AML-193 (cell line): ENCODE measurements at places on chromosomes 4 and X.

DNA sequence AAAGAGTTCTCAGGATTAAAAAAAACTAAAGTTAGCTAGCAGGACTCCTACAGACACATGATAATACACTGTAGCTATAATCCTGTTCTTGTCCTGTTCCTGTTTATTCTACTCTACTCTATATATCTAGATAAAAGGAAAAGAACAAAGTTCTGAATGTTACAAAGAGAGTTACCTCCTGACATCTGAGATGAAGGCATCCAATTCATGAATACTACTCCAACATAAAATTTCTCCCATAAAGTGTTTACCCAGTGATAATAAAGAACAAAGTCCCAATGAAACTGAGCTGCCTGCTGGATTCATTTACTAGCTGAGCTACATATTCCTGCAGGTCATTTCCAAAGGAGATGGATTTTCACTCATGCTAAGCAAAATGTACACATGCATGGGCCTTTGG lies 27.1 kb downstream of the SEPSECS start:
- no peak for DNase-seq

GRCh38 chrX:7638078-7638710 lies 204.8 kb upstream of the VCX start:
- DNase-seq, result no peak

DNA sequence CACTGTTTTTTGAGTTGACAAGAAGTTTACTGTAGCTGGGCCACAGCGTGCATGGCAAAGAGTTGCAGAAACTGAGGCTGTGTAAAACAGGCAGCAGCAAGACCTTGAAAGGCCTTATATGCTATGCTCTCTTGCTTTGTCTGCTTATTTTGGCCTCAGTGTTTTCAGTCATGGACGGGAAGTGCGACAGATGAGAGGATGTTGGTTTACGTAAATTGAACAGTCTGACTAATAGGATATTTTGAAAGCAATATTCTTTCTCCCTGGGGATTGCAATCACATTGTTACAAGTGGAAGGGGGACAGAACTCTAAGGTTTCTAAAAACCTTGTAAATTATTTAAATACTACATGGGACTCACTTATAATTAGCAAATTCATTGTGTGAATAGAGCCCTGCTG lies 32.2 kb upstream of the MAGEA10 start:
- no peak for DNase-seq

DNA sequence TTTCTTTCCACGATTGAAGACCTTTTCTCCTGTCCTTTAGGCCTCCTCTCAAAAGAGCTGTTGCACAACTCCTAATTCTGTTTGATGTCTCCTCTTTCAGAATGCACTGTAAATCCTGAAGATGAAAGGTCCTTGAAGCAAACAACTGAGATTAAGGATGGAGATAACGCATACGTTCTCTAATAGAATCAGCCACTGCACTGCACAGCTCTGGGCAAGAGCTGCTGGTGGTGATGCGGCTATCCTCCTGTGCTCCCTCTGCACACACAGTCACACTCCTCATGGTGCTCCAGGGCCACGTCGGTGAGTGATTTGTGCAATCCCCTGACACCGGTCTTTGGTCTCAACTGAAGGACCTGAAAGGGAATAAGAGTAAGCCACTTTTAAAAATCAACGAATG lies 208.7 kb downstream of the PDGFC start:
- no peak for DNase-seq

- no peak for DNase-seq
Observed at GRCh38 chr4:167918077-167918476, 174.3 kb upstream of the ANXA10 start.

DNA sequence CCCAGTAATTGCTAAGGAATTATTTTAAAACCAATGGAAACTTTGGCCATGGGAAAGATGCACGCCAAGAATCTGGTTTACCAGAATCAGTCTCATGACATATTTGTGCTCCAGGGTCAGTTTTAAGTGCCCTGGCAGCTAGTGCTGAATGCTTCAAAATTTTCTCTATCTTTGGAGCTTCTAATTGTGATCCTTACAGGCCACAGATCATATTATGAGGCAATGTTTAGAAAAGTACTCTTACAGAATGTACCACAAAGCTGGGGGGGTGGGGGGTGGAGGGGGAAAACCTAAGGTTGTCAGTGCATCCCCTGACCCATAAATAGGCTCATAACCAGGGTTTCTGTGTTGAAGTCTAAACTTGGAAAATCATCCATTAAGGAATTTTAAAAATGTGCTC lies 514.5 kb downstream of the INPP4B start:
- no peak for DNase-seq

DNA sequence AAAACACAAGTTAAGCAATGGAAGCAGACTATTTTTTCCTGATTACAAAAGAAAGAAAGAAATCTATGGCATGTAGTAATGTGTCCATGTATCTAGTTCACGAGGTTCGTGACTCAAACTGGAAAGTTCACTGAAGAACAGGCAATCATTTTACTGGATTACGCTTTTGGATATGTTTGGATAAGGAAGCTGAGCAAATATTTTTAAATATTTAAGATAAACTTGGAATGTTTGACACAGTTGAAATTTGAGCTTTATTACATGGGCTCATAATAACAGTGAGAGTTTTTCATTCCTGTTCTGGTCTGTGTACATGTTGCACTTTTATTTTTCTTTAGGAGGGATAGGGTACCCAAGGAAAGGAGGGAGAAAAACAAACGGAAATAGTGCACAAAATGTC lies 244.2 kb upstream of the GK2 start:
- DNase-seq, result no peak

- DNase-seq, result no peak
Observed at GRCh38 chr4:40446839-40447238, 111.7 kb downstream of the CHRNA9 start.

GRCh38 chrX:70044541-70045245 lies 5.0 kb downstream of the AWAT2 start:
- no peak for DNase-seq

- no peak for DNase-seq
Observed at GRCh38 chr4:122542411-122543236, 78.2 kb downstream of the IL21 start.

DNA sequence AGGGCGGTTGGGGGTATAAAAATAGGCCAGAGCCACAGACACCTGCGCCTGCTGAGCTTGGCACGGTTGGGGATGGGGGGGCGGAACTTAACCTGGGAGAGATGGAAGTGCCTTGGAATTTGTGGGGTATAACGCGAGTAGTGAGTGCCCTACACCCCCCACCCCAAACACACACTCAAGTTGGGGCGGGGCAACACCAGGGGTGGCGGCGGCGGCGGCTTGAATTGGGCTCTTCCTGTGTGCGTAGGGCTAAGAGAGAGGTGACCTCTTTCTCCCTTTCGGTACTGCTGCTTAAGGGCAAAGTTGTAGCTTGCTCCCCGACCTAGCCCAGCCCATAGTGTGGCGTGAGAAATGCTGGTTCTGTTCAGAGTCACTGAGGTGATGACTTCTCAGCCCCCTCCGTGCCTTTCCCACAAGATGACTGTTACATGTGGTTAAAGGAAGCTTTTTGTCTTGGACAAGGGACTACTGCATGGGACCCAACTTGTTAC lies 839 bp downstream of the STK26 start:
- peak; percentile 22 for DNase-seq

DNA sequence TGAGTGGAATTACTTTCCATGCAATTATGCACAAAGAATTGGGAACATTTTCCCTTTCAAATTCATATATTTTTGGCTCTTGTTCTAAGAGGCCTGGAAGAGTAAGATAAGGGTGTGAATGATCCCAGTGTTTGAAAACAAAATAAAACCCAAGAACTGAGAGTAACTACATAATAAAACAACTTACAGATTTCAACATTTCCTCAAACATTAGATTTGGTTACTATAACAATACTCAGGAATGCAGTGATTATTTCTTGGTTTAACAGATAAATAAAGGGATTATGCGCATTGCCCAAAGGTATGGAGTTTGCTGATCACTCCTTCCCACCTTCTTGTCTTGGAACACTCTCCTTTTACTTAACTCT lies 292.5 kb downstream of the CAMK2D start:
- no peak for DNase-seq

DNA sequence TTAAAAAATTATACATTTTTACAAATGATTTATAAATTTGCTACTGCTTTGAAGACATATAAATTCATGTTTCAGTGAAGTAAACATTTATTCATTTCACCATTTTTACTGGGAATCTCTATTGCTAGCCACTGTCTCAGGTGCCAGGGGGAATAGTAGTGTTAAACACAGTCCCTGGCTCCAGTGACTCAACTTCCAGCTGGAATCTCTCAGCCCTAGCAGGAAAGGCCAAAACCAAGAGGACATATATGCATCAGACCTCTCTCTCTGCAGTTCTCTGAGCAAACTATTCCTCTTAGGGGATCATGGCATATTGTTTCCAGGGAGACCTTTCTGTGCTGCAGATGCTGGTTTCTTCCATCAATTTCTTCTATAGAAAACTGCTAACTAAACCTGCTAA lies 1009.0 kb upstream of the LCORL start:
- DNase-seq, result no peak

DNA sequence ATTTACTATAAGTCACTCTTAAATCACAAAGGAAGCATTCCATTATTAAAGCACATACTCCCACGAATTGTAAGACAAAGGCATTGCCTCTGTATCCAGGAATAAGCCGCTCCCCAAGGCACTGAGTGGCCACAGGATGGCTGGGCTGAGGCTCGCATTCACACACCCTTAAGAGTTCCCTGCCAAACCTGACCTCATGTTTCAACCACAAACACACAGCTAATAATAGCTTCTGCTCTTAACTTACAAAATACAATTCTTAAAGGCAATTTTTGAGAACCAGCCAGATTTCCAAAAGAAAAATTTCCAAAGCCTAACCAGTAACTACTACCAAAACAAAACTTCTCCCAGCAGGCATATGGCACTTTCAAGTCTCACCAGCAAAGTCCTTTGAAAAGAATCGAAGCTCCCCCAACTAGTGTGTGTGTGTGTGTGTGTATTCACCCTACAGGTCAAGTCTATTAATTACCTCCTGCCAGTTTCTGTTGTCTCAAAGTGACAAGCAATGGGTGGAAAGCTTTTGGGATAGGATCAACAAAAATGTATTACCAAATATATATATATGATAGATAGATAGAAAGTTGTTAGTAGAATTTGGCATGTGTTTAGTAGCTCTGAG lies 36.0 kb downstream of the ARHGAP6 start:
- no peak for DNase-seq

DNA sequence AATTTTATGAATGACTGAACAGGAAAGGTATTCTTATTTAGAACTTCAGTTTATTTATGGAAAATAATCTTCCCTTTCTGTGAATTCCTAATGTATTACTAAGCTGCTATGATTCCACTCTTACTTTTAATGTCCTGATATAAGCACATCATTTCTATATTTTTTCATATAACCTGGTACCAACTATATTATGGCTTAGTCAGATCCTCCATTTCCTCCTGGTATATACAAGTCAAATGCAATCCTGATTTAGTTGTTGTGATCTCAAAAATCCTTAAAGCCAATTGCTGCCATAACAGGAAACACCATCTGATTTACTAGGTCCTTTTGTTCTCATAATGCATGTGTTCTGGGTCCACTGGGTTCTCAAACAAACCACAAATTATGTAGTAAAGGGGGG lies 26.8 kb downstream of the TRMT2B start:
- DNase-seq, result no peak

GRCh38 chrX:127037159-127037558 lies 217.6 kb downstream of the PRR32 start:
- DNase-seq, result no peak

DNA sequence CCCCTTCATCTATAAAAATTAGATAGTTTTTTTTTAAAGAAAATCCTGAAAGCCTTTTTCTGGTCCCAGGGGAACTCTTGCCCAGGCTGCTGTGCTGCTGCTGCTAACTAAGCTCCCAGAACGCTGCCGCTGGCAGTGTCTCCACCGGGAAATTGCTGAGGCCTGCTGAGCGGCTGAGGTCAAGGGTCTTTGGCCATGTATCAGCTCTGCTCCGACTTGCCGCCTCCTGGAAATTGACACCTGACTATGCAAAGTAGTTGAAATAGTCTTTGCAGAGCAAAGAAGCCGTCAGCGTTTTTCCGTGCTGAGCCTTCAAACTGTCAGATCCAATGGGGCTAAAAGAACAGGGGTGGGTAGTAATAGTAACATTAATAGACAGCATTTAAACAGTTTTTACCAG lies 839 bp downstream of the QDPR start:
- no peak for DNase-seq

DNA sequence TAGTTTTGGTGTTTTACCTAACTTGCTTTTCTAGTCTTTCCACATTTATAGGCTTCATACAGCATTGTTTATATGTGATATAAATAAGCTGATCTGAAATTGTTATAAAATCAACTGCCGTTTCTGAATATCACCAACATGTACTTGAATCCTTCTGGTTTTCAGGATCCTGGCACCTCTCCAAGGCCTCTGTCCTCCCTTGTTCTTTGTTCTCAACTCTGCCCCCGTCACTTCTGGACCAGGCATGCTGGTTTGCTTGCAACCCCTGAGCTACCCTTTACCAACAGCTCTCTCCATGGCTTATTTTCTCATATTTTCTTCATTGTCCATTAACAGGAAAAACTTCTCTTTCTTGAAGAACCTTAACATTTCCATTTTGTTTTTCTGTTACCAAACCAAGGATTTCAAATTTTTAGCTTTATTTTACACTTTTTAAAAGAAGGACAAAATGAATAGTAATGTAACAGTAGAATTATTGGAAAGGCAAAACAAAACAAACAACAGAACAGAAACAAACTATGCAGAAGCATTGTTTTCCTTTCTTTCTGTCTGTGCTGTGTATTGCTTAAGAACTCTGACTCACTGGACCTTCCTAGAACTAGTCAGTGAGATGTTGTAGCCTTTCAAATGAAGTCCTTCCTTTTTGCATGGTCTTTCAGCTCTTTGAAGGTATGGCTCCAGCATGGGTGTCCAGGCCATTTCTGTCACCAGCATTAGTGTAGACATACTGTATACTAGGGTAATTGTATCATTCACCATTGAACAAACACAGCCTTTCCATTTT lies 44.8 kb downstream of the BANK1 start:
- peak; percentile 70 for DNase-seq

DNA sequence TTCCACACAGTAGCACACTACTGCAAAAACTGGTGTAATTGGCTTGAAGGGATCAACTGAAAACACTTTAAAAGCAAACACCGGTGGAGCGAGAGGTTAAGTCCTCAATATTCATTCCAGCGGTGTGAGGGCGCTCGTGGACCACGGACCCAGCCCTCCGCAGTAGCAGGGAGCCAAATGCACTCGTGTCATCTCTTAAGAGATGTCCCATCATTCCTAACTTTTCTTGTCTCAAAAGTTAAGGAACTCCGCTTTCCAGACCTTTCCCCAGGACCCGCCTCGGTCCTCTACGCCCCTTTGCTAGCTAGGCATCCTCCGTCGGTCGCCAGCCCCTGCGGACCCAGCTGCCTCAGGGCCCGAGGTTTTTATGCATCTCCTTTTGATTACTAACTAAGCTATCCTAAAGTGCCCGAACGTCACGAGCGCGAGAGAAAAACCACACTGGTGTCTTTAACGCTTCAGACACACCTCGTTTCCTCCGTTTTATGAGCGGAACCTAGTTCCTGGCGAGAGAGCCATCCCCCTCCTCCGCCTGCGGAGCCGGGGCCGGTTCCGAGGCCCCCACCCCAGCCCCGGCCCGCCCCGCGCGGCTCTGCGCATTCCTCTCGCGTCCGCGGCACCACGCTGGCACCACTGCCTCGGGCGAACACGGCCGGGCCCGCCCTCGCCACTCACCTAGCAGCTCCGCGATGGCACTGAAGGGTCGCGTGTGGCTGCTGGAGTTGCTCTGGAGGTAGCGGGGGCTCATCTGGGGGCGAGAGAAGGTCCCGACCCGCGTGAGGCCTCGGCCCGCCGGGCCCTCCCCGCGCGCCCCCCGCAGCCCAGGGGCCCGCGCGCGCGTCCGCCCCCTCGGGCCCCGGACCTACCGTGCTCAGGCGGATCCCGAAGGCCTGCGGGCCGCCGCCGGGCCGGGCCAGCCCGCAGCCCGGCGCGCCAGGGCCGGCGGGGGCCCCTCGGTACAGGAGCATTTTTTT lies 723 bp downstream of the MORC4 start:
- DNase-seq, result no peak
